CD8-positive, alpha-beta memory T cell (primary cell): ENCODE measurements at places on chromosomes 4 and X.

DNA sequence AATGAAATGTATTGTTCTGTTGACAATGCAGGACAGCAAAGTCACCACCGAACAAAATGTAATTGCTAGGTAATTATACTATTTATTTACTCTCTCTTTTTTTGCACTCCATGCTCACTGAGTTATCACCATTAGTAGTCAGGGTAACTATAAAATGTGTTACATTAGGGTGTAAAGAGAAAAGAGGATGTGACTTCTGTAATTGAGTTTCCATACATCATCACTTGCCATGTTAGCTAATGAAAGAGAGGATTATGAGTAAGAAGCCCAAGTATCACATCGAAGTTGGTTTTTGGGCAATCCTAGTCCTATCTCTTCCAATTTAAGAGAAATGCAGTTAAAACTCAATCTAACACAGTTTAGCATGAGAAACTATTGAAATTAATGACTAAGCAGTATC is 7.6 kb downstream of the ZXDA start:
- no peak for DNase-seq

- DNase-seq: no peak
These were observed 204.9 kb upstream of the PPARGC1A start for GRCh38 chr4:24094726-24095125.

GRCh38 chr4:117623326-117623725 is 411.0 kb upstream of the NDST3 start:
- DNase-seq: no peak

DNA sequence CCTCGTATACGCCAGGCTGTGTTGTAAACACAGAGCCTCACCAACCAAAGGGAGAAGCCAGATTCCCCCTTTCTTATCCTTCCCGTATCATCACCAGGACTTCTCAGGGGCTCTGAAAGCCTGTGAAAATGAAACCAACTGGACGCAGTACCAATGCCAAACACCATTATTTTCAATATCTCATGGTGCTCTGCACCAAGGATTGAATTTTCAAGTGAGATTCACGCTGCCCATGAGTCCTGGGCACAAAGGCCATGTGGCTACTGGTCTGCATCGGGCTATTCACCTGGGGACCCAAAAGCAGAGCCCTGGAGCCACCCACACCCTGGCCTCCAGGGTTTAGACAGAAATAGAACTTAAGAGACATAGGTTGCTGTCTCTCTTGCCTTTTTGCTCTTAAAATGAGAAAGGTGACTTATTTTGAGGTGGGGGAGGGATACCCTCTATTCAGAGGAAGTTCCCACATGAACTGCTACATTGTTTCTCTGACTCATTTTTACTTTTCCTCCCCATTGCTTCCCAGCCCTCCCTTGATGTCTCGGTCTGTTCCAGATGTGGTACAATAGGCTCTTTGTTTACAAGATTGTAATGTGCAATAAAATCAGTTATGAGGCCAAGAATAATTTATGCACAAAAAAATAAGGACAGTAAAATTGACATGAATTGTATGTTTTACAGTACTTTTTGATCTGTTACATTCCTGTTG is 55.4 kb downstream of the MAML3 start:
- DNase-seq: no peak

GRCh38 chr4:15774020-15774420 is 4.1 kb upstream of the CD38 start:
- no peak for DNase-seq

DNA sequence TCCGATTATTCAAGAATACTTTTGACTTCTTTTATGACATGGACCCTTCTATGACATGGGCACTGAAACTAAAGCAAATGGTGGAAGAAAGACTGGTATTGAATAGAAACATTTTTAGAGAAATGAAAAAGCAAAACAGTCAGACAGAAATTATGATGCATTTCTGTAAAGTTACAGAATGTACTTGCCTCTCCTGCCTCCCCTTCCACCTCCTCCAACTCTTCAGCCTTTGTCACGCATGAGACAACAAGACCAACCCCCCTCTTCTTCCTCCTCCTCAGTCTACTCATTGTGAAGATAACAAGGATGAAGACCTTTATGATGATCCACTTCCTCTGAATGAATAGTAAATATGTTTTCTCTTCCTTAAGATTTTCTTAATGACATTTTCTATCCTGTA is 46.3 kb upstream of the HUWE1 start:
- no peak for DNase-seq

- no peak for DNase-seq
These were observed 61.0 kb downstream of the CHRNA9 start for GRCh38 chr4:40395908-40396793.

DNA sequence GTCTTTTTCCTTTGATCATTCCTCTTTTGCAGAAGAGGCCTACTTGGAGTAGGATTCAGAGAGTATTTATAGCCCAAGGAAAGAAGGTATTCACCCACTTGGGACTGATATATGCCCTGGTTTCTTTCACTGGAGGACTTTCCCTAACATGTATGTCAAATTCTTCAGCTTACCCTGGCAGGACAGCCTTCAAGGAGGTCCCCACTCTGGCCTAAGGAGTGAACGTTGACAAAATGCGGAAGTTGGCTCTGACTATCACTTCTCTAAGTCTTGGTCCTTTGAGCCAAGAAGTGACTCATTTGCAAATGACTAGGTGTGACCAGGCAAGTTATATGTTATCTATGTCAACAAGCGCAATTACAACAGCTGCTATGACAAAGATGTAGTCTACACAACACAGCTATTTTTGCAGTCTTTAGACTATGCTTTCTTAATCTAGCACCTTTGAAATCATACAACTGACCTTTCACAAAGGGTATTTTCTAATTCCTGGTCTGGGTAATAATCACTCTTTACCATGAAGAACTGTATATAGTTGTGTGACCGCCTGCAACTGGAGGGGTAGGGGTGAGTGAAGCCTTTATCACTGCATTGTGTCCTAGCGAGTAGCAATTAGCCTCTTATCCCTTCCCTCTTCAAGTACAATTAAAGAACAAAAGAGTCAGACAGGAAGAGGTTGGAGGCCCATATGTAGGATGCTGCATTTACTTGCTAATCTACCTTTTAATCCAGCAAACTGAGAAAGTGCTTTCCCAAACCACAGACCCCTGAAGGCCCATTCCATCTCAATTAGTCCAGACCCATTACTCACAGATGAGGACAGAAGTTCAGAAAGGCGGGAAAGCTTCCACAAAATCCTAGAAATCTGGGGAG is 50.1 kb downstream of the RASGEF1B start:
- DNase-seq: no peak

DNA sequence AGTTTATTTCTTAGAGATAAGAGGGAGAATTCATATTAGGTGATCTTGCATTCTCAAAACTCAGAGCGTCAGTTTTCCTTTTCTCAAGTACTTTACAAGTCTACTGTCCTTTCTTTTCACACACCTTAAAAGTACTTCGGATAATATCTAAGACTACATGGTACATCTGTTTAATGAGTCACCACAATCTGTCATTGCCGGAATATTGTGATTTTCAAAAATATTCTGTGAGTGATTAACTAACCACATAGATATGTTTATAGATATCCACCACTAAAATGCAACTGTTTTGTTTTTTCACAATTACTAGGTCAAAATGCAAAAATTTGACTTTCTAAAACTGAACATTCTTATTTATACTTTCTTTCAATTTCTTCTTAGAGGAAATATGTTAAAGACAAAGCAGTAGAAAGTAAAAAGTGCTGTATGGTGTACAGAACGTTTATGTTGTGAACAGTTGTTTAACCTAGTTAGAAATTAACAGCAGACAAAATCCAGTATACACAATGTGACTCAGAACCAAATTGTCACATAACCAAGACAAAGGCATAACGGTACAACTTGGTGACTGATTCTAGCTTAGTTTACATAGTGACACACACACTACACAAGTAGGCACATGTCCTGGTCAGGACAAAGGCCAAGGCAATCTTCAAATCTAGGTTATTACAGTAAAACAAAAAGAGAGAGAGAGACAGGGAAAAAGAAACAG is 482.9 kb downstream of the NAF1 start:
- no peak for DNase-seq

GRCh38 chr4:11817088-11817487 is 388.4 kb upstream of the HS3ST1 start:
- DNase-seq: no peak

GRCh38 chrX:142978130-142978684 is 47.5 kb upstream of the SPANXN4 start:
- DNase-seq: no peak

- no peak for DNase-seq
These were observed 161.1 kb downstream of the RBM46 start for GRCh38 chr4:154942176-154942575.

GRCh38 chrX:132809581-132809980 is 148.8 kb downstream of the HS6ST2 start:
- DNase-seq: no peak

GRCh38 chrX:45385757-45386156 is 185.1 kb upstream of the DIPK2B start:
- no peak for DNase-seq

DNA sequence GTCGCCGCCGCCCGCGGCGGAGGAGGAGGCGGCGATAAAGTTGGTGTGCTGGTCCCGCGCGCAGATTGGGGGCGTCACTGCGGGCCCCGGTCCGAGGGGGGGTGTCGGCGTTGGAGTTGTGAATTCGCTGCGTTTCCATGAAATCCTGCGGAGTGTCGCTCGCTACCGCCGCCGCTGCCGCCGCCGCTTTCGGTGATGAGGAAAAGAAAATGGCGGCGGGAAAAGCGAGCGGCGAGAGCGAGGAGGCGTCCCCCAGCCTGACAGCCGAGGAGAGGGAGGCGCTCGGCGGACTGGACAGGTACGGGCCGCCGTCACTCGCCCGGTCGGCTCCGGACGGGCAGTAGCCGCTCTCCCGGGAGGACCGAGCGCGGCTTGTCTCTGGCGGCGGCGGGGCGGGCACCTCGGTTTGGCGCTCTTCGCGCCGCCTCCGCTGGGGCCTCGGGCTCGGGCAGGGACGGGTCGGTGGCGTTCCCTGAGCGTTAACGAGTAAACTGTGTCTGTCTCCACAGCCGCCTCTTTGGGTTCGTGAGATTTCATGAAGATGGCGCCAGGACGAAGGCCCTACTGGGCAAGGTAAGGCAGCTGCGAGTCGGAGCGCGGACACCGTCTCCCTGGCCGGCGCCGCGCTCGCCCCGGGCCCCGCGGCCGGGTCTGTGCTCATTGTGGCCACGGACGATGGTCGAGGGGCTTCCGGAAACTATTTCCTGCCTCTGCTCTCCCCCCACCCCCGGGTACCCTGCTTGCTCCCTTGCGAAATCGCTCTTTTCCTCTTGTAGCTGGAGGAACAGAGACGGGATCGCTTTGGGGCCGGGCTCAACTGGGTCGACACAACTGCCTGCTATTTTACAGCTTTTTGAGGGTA is 658 bp downstream of the KDM6A start:
- peak; percentile 41 for DNase-seq

DNA sequence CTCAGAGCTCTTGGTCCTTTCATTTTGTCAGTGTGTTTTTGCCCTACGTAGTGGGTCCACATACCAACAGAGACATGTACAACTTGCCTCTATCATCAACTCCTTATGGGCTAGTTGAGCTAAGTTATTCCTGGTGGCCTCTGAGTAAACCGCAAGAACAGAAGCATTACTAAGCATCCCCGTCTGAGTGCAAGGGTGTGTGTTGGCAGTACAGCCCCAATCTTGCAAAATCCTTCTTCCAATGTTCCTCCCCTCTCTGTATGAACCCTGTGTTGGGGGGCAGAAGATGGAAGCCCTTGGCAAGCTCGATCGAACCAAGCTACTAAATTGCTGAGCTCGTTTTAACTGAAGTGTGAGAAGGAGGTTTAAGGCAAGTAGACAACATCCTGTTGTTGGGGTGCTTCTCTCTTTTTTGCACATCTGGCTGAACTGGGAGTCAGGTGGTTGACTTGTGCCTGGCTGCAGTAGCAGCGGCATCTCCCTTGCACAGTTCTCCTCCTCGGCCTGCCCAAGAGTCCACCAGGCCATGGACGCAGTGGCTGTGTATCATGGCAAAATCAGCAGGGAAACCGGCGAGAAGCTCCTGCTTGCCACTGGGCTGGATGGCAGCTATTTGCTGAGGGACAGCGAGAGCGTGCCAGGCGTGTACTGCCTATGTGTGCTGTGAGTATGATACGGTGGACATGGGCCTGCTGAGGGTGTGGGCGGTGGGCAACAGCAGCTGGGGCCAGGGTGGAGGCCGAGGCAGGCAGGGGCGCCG is at the start of gene SH2D1A:
SH2D1A (plus strand) TSS at position 447 of the 760 bp plus-strand sequence; CDS start at position 527, 80 bp downstream.
- peak; percentile 43 for DNase-seq

DNA sequence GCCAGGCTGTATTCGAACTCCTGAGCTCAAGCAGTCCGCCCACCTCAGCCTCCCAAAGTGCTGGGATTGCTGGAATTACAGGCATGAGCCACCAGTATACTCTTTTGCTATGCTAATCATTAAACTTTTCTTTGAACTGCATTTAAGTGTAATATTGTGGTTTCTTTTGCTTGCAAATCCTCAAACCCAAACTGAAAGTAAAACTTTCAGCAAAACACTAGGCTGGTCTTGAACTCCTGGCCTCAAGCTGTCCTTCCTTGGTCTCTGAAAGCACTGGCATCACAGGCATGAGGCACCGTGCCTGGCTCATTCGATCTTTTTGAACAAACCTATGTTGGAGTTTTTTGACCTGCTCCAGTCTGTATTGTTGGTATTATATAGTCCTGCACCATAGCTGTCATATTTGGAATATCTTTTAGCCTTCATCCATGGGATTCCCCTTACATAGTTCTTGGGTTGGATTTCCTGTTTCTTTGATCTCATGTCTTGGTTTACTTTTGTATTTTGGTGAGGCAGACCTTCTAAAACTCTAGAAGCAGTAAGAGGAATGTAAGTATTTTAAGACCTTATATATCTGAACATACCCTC is 34.1 kb downstream of the MOB1B start:
- DNase-seq: no peak

- no peak for DNase-seq
These were observed 86.2 kb upstream of the HPRT1 start for GRCh38 chrX:134373736-134374135.

GRCh38 chrX:18941896-18942295 is 42.0 kb downstream of the PHKA2 start:
- no peak for DNase-seq

DNA sequence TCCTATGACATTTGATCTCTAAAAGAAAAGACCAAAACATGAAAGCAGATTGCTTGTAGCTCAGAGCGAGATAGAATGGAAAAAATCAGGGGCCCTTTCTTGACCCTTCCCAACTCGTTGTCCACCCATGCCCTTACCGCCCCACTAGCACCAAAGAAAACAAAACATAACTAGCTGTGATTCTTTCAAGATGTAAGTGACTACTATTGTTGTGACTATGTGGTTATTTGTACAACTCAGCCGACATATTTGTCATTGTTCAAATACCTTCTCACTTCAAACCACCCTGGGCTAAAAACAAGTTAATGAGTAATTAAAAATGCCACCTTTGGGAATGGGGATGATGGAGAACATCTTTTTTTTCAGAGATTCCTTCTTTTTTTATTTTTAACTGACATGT is 171.2 kb upstream of the GPC4 start:
- no peak for DNase-seq

- no peak for DNase-seq
These were observed 30.6 kb downstream of the ABHD18 start for GRCh38 chr4:127995776-127996175.

GRCh38 chr4:26217961-26218676 is 102.7 kb upstream of the RBPJ start:
- no peak for DNase-seq
